ENCODE measurements at places on chromosomes 16 and 17.

- DNase-seq, result no peak
Observed at GRCh38 chr16:64312980-64313379, 808.9 kb downstream of the CDH11 start.

DNA sequence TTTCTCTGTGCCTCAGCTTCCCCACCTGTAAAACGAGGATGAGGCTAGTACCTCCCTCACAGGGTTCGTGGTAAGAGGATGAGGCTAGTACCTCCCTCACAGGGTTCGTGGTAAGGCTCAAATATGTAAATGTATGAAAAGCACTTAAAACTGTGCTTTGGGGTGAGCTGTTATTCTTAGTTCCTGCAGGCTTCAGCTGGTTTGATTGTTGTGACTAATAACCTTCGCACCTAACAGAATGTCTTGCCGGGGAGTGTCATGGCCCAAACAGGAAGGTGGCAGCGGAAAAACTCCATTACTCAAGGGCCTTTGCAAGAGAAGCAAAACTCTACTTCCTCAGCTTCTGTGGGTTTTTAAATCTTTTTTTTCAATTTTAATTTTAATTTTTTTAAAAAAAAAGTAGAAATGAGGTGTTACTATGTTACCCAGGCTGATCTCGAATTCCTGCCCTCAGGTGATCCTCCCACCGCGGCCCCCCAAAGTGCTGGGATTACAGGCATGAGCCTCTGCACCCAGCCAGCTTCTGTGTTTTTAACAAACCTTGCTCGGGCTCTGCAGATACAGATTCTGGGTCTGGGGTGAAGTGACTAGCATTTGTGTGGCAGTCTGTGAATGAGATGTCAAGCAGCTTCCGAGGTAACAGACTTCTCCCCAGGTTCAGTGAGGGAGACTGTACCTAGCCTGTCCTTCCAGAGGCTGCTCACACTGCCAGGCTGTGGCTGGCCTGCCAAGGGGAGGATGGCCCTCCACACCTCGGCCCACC, 103.0 kb downstream of the RAB11FIP4 start:
- DNase-seq, result peak; percentile 70

DNA sequence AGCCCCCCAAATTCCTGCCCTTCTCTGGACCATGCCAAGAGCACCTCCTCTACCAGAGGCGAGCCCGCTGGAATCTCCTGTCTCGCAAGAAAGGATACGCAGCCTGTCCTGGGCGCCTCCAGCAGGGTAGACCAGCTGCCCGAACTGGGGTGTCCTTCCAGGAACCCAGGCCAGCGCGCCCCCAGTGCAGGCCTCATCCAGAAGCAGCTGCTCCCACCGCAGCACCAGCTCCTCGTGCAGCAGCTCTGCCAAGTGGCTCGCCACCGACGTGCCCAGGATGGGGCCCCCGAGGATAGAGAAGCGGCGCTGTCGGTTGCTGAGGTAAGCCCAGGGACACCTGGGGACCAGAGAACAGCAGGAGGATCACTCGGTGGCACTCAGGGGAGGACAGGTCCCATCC, 4.8 kb downstream of the TAF1C start:
- no peak for DNase-seq

- no peak for DNase-seq
Observed at GRCh38 chr16:53580038-53580802, 77.2 kb upstream of the AKTIP start.

GRCh38 chr16:17082095-17082882, 388.5 kb downstream of the XYLT1 start:
- no peak for DNase-seq

DNA sequence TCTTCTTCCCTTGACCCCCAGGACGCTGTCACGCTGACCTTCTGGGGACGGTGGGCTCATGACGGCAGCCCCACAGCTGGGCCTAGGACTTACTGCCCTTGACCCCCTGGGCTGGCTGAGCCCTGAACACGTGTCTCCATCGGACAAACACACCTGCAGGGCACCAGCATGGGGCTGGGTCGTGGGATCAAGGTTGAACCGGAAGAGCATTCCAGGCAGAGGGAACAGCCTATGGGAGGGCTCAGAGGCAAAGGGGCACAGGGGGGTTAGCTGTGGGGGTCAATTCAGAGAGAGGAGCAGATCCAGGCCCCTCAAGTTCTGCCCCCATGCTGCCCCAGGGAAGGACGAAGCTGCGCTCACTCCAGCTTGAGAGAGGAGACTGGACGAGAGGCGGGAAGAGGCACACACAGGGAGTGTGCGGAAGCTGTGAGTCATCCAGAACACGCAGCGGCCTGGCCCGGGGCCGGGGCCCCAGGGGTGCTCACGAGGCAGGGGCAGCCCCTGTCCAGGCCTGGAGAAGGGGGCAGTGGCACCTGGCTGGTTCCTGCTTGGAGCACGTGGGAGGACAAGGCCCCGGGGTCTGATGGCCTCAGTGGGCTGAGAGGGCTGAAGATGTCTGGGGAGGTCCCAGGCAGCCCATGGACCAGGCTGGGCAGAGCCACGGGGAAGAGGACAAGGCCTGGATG, 9.9 kb downstream of the SSTR5 start:
- DNase-seq, result no peak

Measured in activated naive CD4-positive, alpha-beta T cell treated with Interleukin-2 at 50 U/mL for 16 hours (primary cell).